LHCN-M2 (cell line): ENCODE measurements at places on chromosomes 5 and 9. TPM values are rescaled to one million over a fixed set of nuclear protein-coding genes. Genes with fewer than 3 reads are reported as not detected.

The TAF11L10 gene
- not detected in 2 replicates for total RNA-seq

DNA sequence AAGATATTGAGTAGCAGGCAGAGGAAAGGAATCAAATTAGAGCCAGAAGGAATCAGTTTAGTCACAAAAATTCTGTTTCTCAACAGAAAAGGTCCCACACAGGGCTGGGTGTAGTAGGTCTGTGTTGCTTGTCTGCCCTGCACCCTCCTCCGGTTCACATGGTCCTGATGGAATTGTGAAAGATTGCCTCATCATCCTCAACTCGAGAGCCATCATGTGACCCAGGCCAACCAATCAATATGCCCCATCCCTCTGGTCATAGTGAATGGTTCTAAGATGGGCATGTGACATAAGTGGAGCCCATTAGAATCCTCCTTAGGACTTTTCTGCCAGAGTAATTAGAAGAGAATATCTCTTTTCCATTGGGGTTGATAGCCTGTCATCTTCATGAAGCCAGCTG, 56.7 kb upstream of the RAD23B start:
- DNase-seq = no peak

GRCh38 chr9:26939955-26940711, 6.9 kb downstream of the PLAA start:
- DNase-seq = peak; percentile 11

- DNase-seq = no peak
Measured at GRCh38 chr9:134057751-134058701, 9.8 kb downstream of the BRD3 start.

DNA sequence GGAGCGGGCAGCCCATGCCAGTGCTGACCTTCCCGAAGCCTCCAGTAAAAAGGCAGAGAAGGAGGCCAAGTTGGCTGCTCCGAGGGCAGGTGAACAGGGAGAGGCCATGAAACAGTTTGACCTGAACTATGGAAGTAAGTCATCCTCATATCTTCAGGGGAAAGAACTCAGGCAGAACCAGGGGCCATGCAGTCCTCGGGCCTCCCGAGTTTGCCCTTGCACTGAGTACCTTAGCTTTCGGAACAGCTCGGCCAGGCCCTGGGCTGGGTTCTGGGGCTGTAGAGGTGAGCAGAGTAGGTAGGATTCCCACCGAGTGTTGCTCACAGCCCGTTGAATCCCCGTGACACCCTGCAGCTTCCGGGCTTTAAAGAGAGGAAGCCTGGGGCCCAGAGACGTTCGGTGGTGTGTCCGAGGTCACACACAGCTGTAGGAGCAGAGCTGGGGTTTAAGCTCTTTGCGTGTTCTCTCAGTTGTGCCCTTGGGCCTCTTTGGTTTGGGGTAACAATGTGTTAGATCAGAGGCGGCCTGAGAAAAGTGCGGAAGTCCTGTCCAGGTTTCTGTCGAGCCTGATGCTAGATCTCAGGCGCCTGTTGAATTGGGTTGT, 24.8 kb upstream of the POMT1 start:
- DNase-seq = no peak

- DNase-seq = no peak
Measured at GRCh38 chr9:117564839-117565238, 139.4 kb upstream of the TLR4 start.
